ENCODE measurements at places on chromosomes 11 and 22.
A peak's percentile ranks its signal among the peaks of the same experiment; 100 is the strongest.

DNA sequence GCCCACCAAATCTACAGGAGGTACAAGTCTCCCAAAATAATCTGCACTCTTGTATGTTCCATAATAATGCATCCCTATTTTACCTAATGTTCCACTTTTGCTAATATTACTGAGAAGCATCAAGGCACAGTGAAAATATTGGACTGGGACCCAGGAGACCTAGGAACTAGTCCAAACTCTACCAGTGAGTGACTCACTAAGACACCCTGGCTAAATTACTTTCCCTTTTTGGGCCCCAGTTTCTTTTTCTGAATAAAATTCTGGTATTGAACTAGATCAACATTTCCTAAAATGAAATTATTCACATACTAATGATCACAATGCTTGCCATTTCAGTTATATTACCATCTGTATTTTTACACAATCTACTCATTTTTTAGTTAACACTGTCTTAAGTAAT lies 19.6 kb downstream of the THAP12 start:
- no peak for DNase-seq

- DNase-seq: peak; percentile 98
Observed at GRCh38 chr11:130166457-130166784, 6.8 kb downstream of the ST14 start.

DNA sequence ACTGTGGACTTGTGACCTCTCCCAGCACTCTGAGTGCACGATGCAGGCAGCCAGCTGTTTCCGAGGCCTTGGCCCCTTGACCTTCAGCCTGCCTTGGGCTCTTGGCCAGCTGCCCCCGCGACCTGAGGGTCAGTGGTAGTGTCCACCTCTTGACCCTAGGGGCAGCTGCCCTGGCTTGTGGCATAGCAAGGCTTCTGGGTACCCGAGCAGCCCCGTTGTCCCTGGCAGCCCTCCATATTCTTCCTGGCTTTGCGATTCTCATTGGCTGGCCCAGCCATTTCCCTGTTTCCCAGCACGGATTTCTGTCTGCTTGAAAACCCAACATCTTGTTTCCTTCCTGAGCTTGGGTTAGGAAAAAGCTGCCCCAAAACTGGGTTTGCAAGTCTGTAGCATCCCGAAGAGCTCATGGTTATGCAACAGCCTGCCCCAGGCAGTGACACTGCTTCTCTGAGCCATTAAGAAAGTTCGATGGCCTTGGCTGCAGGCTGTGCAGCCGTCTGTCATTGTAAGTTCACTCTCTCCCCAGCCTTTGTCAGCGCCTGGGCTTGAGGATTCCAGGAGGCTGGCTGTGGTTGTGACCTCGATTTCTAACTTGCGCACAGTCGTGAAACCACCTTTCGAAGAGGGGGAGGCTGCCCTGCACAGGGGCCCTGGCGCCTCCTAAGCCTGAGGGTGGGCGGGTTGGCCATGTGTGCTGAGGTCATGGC lies 48.8 kb downstream of the FBLN1 start:
- peak; percentile 15 for DNase-seq

DNA sequence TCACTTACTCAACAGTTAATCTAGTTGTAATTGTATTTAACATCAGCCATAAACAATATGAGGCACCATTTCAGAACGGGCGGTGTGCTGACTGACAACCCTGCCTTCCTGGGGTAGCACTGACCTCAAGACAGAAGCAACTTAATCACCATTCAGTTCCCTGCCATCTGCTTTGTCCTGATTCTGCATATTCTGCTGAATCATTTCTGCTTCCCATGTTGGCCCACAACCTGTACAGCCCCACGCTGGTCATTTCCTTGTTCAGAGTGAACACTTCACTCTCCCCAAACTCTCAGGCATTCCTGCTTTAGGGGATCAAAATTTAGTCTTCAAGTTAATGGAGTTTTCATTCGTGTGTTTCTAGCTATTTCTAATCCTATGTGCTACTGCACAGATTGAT lies 132.3 kb upstream of the ZBED5 start:
- DNase-seq: no peak

GRCh38 chr22:30607300-30607930 lies 441 bp downstream of the TCN2 start:
- no peak for DNase-seq

DNA sequence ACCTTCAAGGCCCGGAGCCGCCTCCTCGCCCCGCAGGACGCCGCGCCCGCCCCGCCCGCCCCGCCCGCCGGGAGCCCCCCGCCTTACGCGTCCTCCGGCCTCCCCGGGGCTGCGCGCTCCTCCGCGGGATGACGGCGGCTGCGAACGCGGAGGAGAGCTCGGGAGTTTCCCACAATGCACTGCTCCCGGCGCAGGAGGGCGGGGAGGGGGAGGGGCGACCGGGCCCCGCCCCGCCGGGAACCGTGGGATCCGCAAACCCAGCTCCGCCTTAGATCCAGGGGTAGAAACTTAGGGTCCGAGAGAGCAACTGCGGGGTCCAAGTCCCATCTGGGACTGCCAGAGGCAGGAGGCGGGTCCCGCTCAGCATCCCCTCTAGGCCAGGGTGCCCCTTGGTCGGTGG lies at the start of gene CEND1:
Gene CEND1 (minus strand): TSS at position 148 of the 400 bp plus-strand sequence. CDS start 1,514 bp downstream, outside the sequence.
- DNase-seq: peak; percentile 75

DNA sequence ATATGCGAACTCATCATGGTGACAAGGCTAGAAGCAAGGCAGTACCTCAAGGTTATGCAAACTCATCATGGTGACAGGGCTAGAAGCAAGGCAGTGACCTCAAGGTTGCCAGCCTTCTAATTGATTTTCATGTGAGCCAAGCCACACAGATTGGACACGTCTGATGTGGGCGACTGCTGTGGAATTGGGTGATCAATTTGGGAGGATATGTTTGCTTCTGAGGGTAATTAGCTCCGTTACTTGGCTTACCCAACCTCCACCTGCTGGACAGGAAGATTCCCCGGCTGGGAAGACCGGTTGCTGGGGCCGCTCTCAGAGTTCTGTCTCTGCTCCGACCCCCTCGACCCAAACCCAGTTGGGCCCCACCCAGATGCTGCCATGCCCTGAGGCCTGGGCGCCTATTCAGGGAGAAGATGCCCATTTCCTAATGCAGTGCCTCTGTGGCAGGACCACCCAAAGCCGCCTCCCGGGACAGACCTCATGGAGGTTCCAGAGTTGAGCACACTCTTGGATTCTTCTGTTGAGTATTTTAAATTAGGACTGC lies 69.9 kb upstream of the SHANK2 start:
- DNase-seq: no peak

GRCh38 chr11:14148653-14149273 lies 186.2 kb downstream of the SPON1 start:
- DNase-seq: peak; percentile 51

- no peak for DNase-seq
Observed at GRCh38 chr11:8330404-8330803, 66.7 kb upstream of the LMO1 start.

GRCh38 chr11:134734141-134734845 lies 322.3 kb upstream of the B3GAT1 start:
- no peak for DNase-seq

GRCh38 chr11:63709336-63709884 lies 28.1 kb downstream of the RTN3 start:
- no peak for DNase-seq

DNA sequence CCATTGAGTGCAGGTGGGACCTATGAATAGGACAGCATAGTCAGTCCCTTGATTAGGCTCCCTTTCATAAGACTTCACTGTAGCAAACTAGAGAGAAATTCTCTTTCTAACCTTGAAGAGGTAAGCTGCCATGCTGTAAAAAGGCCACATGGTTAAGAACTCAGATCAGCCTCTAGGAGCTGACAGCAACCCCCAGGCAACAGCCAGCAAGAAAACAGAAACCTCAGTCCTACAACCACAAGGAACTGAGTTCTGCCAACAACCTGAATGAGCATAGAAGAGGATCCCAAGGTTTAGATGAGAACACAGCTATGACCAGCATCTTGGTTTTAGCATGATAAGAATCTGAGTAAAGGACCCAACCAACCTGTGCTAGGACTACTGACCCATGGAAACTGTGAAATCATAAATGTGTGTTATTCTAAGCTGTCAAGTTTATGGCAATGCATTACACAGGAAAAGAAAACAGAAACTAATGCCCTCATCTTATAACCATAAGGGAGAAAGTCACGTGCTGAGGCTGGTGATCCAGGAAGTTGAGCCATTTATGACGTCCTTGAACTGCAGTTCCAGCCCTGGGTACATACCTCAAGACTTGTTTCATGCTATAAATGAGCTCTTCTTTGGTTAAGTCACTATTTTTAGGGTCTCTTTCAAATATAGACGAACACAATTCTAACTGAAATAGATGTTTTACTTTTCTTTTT lies 43.3 kb downstream of the RAB38 start:
- DNase-seq: no peak

GRCh38 chr11:17354601-17354991 lies 3.0 kb downstream of the NCR3LG1 start:
- DNase-seq: peak; percentile 77

GRCh38 chr22:21443735-21444421 lies 23.3 kb upstream of the TMEM191C start:
- no peak for DNase-seq

GRCh38 chr11:61023966-61024295 lies 52.5 kb downstream of the CD6 start:
- no peak for DNase-seq

- DNase-seq: peak; percentile 21
Observed at GRCh38 chr11:132520199-132520598, 1012.1 kb downstream of the OPCML start.

GRCh38 chr11:63599211-63600122 lies 14.8 kb downstream of the PLAAT3 start:
- peak; percentile 94 for DNase-seq

DNA sequence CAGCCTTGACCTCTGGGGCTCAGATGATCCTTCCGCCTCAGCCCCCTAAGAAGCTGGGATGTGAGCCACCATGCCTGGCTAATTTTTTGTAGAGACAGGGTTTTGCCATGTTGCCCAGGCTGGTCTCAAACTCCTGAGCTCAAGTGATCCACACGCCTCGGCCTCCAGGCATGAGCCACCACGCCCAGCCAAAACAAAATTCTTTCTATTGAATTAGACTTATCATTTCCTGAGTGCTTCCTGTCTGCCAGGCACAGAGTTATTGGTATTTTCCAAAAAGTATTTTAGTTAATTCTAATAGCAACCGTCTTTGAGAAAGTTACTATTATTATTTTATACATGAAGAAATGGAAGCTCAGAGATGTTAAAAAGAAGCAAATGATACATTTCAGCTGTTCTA lies 61.4 kb upstream of the LMO2 start:
- no peak for DNase-seq

- DNase-seq: no peak
Observed at GRCh38 chr11:72834905-72835304, 20.7 kb downstream of the ATG16L2 start.

DNA sequence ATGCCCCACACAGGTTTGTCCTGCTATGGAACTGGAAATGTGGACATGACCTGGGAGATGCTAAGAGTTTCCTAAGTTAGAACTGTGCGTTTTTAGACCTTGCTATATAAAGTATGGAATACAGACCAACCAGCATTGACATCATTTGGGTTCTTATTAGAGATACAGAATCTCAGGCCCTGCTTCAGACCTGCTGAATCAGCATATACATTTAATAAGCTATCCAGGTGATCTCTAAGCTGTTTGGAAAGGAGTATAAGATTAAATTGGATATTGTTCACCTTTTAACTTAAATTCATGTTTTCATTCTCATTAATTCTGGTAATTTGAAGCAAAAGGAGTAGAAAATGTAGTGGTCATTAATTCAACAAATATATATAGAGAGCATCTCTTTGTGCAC lies 6.9 kb upstream of the CNTF start:
- no peak for DNase-seq

GRCh38 chr11:126578021-126578420 lies 222.5 kb downstream of the ST3GAL4 start:
- DNase-seq: no peak

DNA sequence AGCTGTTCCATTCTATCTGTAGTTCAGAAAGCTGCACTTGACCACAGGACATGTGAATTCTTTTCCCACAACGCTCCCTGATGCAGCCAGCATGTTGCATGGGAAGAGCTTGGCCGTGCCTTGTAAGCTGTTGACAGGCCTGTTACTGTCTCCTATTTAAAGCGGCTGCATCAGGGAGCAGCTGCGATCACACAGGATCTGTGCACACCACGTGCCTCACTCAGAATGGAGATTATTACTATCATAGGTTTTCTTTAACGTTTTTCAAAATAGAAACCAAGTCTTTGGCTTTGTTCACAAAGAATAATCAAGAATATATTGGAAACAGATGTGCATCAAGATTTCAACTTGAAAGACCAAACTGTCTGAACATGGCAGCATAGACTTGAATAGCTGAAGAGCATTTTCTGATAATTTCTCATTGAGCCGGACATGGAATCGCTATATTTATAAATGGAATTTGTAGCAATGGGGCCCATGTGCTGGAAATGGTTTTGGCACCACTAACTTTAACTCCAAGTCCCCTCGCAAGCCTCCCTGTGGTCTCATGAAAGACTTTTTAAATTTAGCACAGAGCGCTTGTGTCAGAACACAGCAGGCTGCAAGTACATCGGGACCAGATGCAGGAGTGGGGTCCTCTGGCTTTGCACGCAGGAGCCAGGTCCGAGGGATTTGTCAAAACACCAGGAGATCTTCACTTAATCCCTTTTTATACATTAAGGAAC lies 40.8 kb upstream of the MYO18B start:
- DNase-seq: peak; percentile 40

- DNase-seq: no peak
Observed at GRCh38 chr11:74725701-74726100, 5.5 kb downstream of the CHRDL2 start.

DNA sequence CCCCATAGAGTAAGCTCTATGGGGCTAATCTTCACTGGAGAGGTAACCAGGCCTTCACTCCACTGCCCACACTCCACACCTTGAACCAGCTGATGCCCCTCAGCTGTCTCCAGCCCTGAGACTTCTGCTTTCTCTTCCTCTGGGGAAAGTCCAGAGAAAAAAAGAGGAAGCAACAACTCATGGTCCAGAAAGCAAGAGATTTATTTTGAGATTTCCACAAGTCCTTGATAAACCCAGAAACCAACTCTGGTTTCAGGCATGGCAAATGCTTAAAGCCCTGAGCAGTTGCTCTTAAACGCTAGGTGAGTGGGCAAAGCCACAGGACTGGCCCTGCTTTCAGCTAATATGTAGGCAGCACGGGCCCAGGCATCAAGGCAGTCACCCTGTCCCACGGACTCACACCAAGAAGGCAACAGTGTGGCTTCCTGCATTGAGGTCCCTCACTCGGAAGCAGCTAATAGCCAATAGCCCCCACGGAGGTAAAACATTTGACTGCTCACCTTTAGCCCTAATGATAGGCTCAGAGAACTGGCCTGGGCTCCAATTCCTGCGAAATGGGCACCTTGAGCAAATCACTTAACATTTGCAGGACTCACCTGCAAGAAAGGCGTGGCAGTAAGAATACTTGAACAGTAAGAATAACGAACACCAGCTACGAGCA lies 4.3 kb downstream of the CYB561A3 start:
- DNase-seq: no peak

GRCh38 chr22:25021409-25021808 lies 68.9 kb downstream of the KIAA1671 start:
- no peak for DNase-seq

- DNase-seq: no peak
Observed at GRCh38 chr11:72221386-72222075, 3.0 kb upstream of the INPPL1 start.

- DNase-seq: no peak
Observed at GRCh38 chr11:2581931-2582350, 117.9 kb downstream of the KCNQ1OT1 start.

All from AG08395 (cell line).